Suppressor macrophage (primary cell): ENCODE measurements at places on chromosomes 3 and 15.

- DNase-seq = no peak
Measured at GRCh38 chr3:27452368-27453090, 31.7 kb downstream of the SLC4A7 start.

- no peak for DNase-seq
Measured at GRCh38 chr15:21261396-21261964, 178.8 kb downstream of the POTEB3 start.

GRCh38 chr15:85047271-85047948 lies 65.8 kb downstream of the PDE8A start:
- peak; percentile 52 for DNase-seq

DNA sequence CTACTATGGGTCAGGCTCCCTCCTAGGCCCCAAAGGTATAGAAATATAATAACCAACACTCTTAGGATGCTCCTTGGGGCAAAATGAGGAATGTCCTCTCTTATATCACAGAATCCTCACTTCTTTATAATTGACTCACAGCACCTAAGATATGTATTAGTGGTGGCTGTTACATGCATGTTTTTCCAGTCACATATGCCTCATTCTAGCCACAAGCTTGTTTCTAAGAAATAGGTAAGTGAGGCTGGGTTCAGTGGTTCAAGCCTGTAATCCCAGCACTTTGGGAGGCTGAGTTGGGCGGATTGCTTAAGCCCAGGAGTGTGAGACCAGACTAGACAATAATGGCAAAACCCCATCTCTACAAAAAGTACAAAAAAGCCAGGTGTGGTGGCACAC lies 57.9 kb upstream of the PSMD6 start:
- no peak for DNase-seq

GRCh38 chr3:169965562-169966427 lies 812 bp upstream of the SEC62 start:
- DNase-seq = no peak

DNA sequence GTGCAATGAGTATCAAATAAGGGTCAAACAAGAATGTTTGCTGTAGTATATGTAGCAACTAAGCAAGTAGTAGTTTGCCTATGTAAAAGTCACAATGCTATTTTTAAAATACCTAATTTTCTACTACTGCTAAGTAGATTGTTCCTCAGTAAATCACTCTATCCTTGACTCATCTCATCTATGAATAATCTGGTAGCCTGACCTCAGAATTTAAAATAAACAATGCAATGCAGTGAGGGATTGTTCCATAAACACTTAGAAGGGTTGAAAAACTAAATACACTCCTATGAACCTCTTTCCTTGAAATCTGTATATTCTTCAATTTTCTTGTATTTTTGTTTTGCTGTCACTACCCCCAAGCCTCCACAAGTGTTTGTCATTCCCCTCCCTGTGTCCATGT lies 253.3 kb downstream of the TBC1D5 start:
- no peak for DNase-seq

DNA sequence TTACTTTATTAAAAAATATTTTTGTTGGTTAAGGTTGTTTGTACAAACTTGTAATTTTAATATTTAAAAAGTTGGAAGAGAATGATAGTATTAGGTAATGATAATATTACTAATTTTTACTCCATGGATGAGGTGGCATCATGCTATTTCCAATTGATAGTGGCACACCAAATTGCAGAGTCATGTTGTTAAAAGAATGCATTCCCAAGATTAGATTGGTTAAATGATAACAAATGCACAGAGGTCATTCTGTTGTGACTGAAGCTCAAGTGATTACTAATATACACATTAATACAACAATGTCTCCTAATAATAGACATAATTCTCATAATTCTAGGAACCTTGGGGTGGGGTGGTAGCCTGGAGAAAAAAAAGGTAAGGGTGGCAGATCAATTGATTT lies 73.2 kb upstream of the ZBED2 start:
- DNase-seq = no peak

- DNase-seq = no peak
Measured at GRCh38 chr3:58383476-58383875, 50.2 kb downstream of the PDHB start.
